ENCODE measurements at places on chromosomes 3 and 15.

- no peak for DNase-seq
Observed at GRCh38 chr3:126113238-126113555, 29.3 kb upstream of the SLC41A3 start.

- DNase-seq = no peak
Observed at GRCh38 chr3:108973019-108973418, 19.3 kb upstream of the GUCA1C start.

- peak; percentile 40 for DNase-seq
Observed at GRCh38 chr3:24843955-24844354, 349.3 kb upstream of the THRB start.

GRCh38 chr15:40051616-40052415, 12.8 kb upstream of the SRP14 start:
- DNase-seq = no peak

DNA sequence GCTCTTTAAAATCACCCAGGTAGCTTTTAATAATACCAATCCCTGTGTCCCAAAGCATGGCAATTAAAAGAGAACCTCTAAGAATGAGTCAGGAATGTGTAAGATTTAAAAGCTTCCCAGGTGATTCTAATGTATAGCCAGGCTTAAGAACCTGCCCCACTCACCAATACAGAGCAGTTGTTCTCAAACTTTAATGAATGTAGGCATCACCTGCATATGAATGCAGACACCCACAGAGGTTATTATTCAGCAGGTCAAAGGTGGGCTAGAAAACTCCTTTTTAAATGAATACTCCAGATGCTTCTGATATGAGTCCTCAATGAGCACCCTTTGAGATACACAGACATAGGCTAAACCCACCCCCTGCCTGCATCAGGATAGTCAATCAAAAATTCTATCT, 298.1 kb upstream of the KCNMB2 start:
- DNase-seq = no peak

- DNase-seq = no peak
Observed at GRCh38 chr15:65752151-65752700, 39.9 kb downstream of the DENND4A start.

- DNase-seq = no peak
Observed at GRCh38 chr3:155886915-155887314, 16.5 kb downstream of the GMPS start.

- DNase-seq = no peak
Observed at GRCh38 chr3:69016102-69016501, 2.6 kb upstream of the EOGT start.

- no peak for DNase-seq
Observed at GRCh38 chr15:80028937-80029336, 30.5 kb upstream of the ZFAND6 start.

- no peak for DNase-seq
Observed at GRCh38 chr3:27591312-27592210, 107.4 kb upstream of the SLC4A7 start.

- DNase-seq = peak; percentile 42
Observed at GRCh38 chr3:8622873-8623691, 21.5 kb downstream of the SSUH2 start.

- no peak for DNase-seq
Observed at GRCh38 chr3:106299300-106300098, 430.7 kb upstream of the CBLB start.

GRCh38 chr15:75836959-75837334, 6.3 kb upstream of the UBE2Q2 start:
- DNase-seq = no peak

- DNase-seq = no peak
Observed at GRCh38 chr15:50181969-50182218, at the start of gene SLC27A2. Gene SLC27A2, plus strand, starts transcription at chr15:50182196. Its CDS starts 232 bp downstream, at chr15:50182428.

GRCh38 chr15:29538044-29538443, 268.4 kb upstream of the NSMCE3 start:
- no peak for DNase-seq

- no peak for DNase-seq
Observed at GRCh38 chr3:172228036-172228415, 188.6 kb downstream of the FNDC3B start.

- DNase-seq = no peak
Observed at GRCh38 chr3:41129731-41130130, 69.6 kb upstream of the CTNNB1 start.

- no peak for DNase-seq
Observed at GRCh38 chr3:46187341-46187700, 20.8 kb downstream of the CCR1 start.

DNA sequence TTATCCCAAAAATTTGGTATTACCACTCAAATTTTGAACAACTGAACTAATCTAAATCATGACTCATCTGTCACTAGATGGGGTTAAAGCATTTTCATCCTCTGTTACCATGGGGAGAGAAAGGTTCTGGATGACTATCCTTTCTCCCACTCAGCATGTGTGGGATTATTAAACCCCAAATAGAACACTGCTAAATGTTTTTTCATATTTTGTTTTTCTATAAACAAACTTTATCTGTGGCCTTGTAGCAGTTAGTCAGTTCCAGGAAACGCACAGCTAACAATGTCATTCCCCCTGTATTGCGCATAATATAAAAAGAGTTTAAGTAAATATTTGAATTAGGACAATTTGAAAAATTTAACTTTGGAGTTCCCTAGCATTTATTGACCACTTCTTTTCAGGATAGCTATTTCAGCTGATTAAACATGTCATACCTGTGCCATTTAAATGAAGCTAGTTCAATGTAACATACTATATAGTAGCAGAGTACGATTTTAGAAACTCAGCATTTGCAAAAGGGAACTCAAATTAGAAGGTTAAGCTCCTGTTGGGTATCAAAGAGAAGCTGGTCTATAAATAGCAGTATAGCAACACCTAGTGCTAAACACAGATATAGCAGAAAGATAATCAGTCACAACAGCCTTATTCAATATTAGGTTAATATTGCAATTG, 9.2 kb upstream of the TMEM212 start:
- DNase-seq = no peak

DNA sequence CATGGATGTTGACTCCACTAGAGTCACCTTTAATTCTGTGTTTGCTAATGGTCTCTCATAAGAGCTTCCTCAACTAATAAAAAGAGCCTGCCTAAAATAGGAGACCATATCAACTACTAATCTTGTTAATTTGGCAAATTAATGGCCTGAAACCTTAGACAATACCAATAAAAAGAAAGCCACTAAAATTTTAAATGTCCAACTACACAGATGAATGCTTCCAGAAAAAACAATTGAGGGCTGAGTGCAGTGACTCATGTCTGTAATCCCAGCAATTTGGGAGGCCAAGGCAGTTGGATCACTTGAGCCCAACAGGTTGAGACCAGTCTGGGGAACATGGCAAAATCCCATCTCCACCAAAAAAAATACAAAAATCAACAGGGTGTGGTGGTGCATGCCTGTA, 230.9 kb downstream of the NSUN3 start:
- no peak for DNase-seq

DNA sequence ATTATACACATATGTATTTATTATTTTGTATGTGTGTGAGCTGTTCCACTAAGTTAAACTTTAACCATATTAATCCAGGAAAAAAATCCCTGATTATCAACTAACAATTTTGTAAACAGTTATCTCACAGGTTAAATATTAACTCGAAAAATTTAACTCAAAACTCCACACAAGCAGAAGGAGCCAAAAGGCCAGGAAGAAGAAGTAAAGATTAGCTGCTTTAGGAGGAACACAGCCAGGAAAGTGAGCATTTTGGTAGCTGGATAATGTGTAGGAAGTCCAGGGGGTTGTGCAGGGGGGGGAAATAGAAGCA, 425.0 kb downstream of the TIGIT start:
- no peak for DNase-seq

DNA sequence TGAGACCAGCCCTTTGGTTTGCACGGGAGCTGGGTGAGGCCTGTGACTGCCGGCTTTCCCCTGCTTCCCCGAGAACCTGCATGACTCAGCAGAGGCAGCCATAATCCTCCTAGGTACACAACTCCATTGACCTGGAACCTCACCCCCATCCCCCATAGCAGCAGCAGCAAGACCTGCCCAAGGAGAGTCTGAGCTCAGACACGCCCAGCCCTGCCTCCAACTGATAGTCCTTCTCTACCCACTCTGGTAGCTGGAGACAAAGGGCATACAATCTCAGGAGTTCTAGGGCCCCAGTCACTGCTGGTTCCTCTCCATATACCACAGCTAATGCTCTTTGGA, 141.0 kb upstream of the ARHGEF26 start:
- DNase-seq = no peak

- DNase-seq = no peak
Observed at GRCh38 chr15:36643551-36643950, 64.1 kb downstream of the CDIN1 start.

DNA sequence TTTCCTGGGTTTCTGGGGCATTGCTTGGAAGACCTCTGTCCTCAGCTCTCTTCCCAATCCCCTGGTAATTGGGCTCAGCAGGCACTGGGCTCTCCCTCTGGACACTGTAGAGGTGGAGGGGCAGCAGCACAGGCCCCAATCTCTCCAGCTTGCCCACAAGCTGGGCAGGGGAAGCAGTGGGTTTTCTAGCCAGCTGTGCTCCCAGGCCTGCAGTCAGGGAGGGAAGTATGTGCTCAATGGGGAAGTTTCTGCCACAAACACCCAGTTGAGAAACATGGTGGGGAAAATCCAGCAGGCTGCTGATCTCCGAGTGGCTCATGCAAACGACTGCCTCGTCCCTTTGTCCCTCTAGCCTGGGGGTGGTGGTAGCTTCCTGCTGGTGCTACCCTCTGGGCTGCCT, 12.8 kb upstream of the RFT1 start:
- DNase-seq = no peak

DNA sequence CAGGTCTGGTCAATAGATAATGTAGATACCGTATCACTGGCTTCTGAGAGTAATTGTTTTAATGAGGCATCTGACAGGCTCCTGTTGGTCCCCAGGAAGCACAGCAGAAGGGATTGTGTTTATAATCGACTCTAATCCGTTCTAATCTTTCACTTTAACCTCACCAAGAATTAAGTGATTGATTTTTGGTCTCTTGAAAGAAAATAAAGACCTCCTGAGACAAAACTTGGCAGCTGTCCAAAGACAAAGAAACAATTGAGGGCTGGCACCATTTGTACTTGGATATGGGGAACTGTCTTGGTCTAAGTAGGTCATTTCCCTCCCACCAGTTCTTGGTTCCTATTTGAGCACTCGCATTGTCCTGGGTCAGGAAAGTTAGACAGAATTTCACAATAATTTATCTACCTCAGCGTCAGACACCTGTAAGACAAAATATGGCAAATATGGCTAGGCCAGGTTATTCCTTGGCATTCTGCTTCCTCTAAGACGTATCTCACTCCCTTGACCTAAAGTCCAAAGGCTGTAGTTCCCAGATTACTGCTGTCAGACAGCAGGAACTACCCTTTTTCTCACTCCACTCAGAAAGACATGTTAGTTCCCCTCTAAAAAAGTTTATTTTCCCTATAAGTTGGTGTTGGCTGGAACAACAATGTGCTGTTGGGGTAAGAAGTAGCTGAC, 22.7 kb upstream of the CD96 start:
- DNase-seq = no peak

All from NCI-H2171 (cell line).